ENCODE measurements at places on chromosomes 12 and 14.

GRCh38 chr12:72547573-72547972 is 275.4 kb downstream of the TRHDE start:
- DNase-seq, result peak; percentile 9

GRCh38 chr12:71870416-71870815 is 30.9 kb downstream of the TBC1D15 start:
- DNase-seq, result no peak

- DNase-seq, result no peak
Measured at GRCh38 chr12:113748707-113749432, 217.3 kb downstream of the RBM19 start.

- no peak for DNase-seq
Measured at GRCh38 chr12:2633825-2634200, 161.0 kb upstream of the FKBP4 start.

DNA sequence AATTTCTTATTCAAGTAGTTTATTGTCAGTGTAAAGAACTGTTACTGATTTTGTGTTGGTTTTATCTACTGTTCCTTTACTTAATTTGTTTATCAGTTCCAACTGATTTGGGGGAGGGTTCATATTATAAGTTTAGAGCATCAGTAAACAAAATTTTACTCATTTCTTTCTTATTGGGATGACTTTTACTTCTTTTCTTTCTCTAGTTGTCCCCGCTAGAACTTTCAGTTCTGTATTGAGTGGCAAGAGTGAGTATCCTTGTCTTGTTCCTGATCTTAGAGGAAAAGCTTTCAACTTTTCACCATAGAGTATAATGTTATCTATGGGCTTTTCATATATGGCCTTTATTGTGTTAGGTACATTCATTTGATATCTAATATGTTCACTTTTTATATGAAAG is 584.1 kb downstream of the LRFN5 start:
- no peak for DNase-seq

- DNase-seq, result no peak
Measured at GRCh38 chr12:2466211-2466610, 328.6 kb upstream of the FKBP4 start.

- peak; percentile 64 for DNase-seq
Measured at GRCh38 chr12:82627799-82628198, 58.9 kb upstream of the TMTC2 start.

DNA sequence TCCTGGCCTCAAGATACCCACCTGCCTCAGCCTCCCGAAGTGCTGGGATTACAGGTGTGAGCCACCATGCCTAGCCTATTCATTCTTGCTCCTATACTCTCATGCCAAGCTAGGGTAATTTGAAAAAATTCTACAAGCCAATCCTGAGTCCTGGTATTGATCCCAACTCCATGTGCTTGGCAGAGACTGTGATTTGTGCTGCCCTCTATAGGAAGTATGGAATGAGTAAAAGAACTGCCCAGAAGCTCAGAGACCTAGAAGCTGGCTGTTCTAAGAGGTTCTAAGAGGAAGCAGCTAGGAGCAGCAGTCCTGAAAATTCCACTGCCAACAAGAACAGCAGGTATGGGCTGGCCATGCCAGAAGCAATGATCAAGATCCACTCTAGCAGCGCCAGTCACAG is 402.5 kb downstream of the PCNX1 start:
- no peak for DNase-seq

DNA sequence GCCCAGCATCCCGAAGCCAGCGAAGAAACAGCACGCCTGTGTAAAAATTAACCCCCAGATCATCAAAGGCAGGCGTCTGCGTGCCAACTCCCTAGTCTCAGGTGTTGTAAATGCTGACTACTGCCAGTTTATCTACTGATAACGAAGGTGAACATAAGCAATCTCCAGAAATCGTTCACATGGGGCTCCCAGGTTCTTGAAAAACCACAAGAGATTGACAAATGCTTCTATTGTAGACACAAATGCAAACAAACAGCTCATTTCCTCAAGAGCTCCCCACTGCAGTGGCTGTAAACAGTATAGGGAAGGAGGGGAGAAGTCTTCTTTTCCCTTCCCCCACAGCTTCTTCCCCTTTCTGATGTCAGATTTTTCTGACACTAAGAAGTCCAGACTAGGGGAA is 5.3 kb upstream of the PLEKHG3 start:
- DNase-seq, result no peak

GRCh38 chr14:71438684-71439083 is 493.5 kb upstream of the RGS6 start:
- no peak for DNase-seq

DNA sequence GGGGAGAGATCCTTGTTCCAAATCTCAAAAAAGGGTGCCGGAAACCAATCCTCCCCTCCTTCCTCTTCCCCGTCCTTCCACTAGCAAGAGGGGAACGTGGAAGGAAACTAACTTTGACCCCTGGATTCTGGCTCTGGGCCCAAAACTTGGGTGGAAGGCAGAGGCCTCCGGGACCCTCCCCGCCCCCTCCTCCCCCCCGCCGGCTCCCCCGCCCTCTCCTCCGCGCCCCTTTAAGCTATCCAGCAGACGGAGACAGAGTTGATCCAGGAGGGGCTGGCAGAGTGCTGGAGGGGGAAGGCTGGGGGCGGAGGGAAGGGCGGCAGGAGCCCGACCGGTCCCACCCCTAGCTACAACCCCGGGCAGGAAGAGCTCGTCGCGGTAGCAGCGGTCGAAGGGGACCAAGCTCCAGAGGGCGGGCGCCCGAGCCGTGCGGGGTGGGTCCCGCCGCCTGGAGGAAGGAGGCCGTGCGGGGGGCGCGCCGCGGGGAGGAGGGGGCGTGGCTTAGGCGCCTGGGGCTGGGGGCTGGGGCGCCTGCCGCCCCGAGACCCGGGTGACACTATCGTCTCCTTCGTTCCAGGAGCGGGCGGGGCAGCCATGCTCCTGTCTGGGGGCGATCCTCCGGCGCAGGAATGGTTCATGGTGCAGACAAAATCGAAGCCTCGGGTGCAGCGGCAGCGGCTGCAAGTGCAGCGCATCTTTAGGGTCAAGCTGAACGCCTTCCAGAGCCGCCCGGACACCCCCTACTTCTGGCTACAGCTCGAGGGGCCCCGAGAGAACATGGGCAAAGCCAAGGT is at the start of gene NYNRIN:
NYNRIN (plus strand) TSS at position 351 of the 794 bp plus-strand sequence; CDS start at position 595, 244 bp downstream.
- DNase-seq, result peak; percentile 84

- DNase-seq, result peak; percentile 37
Measured at GRCh38 chr12:105342464-105342863, 12.0 kb downstream of the C12orf75 start.

DNA sequence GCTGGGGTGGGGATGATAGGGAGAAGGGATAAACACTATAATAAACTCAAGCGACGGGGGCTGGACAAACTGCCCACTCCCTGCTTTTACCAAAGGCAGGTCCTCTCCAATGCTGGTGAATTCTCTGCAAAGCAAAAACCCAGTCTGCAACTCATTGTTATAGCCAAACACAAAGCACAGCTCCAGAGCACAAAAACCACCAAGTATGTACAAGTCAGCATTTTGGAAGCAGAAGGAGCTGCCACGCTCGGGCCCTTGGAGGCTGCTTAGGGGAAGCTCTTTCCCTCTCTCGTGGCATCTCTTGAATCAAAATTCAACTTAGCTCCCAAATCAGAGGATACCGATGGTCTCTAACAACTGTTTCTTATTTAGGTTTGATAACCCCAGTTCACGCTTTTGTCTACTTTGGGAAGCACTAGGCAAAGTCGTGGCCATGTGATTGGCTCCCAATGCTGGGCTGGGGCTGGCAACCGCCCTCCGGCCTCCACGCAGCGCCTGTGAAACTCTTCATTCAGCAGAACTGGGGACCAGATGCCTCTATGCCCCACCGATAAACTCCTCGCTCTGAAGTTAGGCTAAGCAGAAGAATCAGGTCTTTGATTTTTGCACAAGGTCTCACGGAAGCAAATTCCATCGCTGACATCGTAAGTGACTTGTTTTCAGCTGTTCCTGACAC is 158.5 kb upstream of the FOXN3 start:
- DNase-seq, result no peak

DNA sequence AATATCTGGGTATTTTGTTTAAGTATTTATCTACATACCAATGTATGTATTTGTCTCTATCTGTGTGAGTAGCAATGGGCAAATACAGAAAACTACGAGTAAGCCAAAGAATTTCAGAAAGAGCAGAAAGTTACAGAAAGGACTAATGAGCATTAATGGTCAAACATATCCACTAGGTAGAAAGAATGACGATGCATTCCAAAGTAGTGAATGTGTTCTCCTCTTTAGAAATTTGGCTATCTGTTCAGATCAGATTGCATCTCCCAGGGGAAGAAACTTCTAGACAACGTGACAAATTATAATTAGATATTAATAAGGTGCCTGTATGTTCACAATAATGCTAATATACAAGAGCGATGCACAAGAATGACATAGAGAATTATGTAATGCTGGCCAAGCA is 194.5 kb upstream of the GZMB start:
- DNase-seq, result no peak

- no peak for DNase-seq
Measured at GRCh38 chr14:62064751-62065323, 302.6 kb downstream of the SNAPC1 start.

GRCh38 chr12:27246774-27247173 is 2.7 kb downstream of the STK38L start:
- DNase-seq, result no peak

Data from neural progenitor cell (in vitro differentiated cells).